H1 (cell line): ENCODE measurements at places on chromosomes 12 and 14.
A peak's percentile ranks its signal among the peaks of the same experiment; 100 is the strongest.

DNA sequence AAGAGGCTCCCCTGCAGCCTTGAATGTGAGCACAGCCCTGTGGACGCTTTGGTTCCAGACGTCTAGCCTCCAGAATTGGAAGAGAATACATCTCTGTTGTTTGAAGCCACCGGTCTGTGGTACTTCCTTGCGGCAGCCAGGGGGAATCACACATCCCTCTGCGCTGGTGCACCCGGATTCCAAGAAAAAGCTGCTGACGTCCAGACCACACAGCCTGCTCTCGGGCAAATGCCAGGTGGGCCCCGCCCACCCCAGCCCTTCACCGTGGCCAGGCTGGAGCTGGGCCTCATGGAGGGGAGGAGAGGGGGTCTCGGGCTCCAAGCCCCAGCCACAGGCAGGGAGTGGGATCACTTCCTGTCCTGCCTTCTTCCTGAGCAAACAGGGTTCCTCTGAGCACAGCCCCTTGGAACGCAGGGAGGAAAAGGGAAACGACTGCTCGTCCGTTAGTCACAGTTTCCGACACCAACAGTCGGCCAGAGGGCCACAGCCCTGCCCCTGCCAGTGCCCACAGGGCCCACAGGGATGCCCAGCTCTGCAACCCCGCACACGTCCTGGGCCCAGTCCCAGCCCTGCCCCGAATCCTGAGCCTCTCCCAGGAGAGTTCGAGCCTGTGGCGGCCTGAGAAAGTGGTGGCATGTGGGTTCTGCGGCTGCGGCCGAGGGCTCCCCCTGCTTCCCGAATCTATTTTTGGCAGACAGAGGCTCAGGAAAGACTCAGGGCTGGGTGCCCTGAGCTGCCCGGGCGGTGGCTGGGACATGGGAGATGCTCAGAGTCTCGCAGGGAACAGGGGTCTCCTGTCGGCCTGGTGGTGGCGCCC lies 85.3 kb downstream of the RFLNA start:
- DNase-seq = no peak

DNA sequence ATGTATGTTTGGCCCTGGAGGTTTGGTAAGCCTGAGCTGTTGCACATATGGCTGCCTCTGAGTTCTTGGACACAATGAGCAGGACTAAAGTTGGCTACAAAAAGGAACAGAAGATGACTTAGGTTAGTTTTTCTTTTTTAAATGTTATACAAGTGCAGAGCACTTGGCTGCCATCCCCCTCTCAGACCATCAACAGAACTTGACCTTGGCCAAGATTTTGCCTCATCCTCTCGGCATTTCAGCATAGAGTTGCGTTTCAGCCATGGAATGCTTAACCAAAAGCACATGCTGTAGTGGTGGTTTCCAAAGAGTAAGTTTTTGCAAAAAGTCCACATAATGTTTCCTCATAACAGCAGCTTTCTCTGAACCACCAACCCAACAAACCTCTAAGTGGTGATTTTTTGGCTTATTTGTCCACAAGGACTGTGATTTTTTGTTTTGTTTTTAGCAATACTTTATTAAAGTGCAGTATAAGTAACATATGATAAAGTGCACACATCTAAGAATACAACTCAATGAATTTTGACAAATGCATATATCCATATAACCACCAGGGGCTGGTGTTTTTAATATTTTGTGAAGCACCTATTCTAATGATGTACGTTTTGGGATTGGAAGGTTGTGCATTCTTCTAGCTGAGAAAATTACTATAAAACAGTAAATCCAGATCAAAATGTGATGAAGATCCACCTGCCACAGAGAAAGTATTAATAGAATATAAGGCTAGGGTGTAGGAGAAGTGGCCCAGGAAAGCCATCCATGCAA lies 12.1 kb upstream of the GALNT16 start:
- DNase-seq = no peak

DNA sequence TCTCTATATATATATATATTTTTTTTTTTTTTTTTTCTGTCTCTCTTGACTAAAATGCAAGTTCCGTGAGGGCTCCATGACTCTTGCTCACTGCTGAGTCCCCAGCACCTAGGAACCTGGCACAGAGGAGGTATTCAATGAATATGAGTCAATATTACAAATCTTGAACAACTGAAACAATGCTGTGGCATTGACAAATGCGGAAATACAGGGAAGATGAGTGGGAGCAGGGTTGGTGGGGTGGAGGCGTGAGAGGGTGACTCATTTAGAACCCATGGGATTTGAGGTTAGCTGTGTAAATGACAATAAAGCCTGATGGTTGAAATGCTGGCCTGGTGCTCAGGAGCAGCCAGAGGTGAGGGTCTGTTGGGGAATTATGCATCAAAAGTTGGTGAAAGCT lies 121.7 kb upstream of the FUT8 start:
- DNase-seq = no peak

DNA sequence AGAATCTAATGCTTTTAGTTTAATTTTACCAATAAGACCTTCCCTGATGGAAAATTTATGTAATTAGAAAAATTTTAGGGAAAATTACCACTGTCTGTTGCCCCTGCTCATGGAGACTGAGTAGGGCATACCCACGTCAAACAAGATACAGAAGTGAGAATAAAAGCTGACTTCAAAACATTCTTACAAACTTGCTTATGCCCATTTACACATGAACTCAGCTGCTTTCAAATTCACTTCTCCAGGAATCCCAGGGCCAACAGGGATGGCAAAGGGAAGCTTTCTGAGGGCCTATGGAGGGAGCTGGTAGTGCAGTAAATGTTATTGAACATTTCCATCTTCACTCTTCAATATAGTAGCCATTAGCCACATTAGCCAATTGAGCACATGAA lies 4.8 kb upstream of the NINJ2 start:
- DNase-seq = no peak

GRCh38 chr12:49967777-49968250 lies 4.9 kb upstream of the AQP6 start:
- DNase-seq = peak; percentile 69

- DNase-seq = no peak
These were observed 10.0 kb downstream of the FBXO33 start for GRCh38 chr14:39422243-39422642.

GRCh38 chr12:45427042-45427441 lies 211.1 kb downstream of the ANO6 start:
- no peak for DNase-seq

DNA sequence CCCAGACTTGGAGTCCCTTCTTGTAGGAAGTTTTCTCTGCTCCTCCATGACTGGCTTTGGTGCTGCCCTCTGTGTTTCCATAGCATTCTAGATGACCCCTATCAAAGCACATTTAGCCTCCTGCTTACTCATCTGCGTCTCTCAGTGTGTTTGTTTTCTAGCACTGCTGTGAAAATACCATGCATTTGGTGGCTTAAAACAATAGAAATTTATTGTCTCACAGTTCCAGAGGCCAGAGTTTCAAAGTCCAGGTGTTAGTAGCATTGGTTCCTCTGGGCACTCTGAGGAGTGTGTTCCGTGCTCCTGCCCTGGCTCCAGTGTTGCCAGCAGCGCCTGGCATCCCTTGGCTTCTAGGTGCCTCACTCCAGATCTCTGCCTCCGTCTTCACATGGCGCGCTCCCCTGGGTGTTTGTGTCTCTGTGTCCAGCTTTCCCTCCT lies 86.1 kb downstream of the CACNA1C start:
- DNase-seq = no peak

DNA sequence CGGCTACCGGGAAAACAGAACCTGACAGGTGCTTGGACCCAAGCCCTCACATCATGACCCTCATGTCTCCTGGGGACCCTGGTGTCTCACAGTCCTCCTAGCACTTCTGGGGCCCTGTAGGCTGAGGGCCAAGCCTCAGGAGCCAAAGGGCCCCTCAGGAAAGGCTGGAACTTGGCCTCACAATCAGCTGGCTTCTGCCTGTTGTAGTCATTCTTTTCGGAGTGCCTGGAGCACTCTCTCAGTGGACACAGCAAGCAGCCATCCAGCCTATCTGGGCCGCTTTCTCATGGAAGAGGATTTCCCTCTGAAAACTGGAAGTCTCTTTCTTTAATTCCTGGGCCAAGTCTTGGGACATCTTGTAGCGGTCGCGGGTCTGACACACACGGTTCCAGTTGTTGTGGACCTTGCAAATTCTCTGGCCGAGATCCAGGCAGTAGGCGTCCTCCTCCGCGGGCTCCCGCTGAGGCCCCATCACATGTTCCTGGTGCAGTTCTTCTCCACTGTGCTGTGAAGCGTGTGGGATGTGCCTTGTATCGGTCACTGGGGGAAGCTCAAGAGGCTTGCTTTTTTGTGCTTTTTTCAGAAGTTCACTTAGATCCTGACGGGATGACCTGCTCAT lies 169.3 kb downstream of the EMP1 start:
- peak; percentile 24 for DNase-seq
